ENCODE measurements at places on chromosomes 4 and X. TPM values are rescaled to one million over a fixed set of nuclear protein-coding genes. Genes with fewer than 3 reads are reported as not detected.

The TLL1 gene
- total RNA-seq, result 1.7 TPM

The SYTL5 gene
- not detected for total RNA-seq

The TCEAL7 gene
- 18.9 TPM for total RNA-seq

The AFP gene
- total RNA-seq, result not detected

The NEIL3 gene
- total RNA-seq, result 20.6 TPM

The EPGN gene
- 0.63 TPM for total RNA-seq

The MCF2 gene
- total RNA-seq, result 0.23 TPM

The P2RY4 gene
- total RNA-seq, result not detected

The TEX13D gene
- total RNA-seq, result 1.9 TPM

The APBB2 gene
- 72.7 TPM for total RNA-seq

The EGFL6 gene
- not detected for total RNA-seq

The GPR34 gene
- total RNA-seq, result not detected

The TSR2 gene
- total RNA-seq, result 39.3 TPM

The EVC2 gene
- 7.2 TPM for total RNA-seq

The ABLIM2 gene
- 3.8 TPM for total RNA-seq

The ARMCX1 gene
- 30.6 TPM for total RNA-seq

The MSX1 gene
- total RNA-seq, result 2.2 TPM

The BMX gene
- total RNA-seq, result not detected

The PABPC4L gene
- 4.3 TPM for total RNA-seq

Measured in neural crest cell (in vitro differentiated cells).